ENCODE measurements at places on chromosomes 2 and 18.

DNA sequence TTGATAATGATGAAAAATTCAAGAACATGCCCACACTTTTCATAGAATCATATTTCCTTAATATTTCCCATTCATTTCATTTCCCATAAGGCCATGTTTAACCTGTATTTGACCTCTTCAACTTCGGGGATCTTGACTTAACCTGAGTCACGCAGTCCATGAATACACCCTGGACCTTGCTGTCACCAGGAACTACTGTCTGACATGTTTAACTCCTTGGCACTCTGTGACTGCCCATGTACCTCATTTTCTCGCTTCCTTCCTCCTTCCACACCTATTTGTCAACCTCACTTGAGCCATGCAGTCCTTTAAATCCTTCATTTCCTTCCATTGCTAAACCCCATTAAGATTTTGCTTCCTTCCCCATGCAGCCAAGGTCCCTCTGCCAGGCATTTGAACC lies 16.3 kb downstream of the ABCB11 start:
- DNase-seq, result no peak

GRCh38 chr2:176854062-176854461 lies 358.5 kb upstream of the HNRNPA3 start:
- no peak for DNase-seq

- DNase-seq, result no peak
Measured at GRCh38 chr2:57981083-57981768, 65.4 kb upstream of the VRK2 start.

- DNase-seq, result no peak
Measured at GRCh38 chr2:50922506-50922905, 109.4 kb downstream of the NRXN1 start.

- peak; percentile 97 for DNase-seq
Measured at GRCh38 chr2:26847655-26848335, at the start of gene DPYSL5. Gene DPYSL5, plus strand, starts transcription at chr2:26848132. Its CDS starts 50,368 bp downstream, at chr2:26898500.

DNA sequence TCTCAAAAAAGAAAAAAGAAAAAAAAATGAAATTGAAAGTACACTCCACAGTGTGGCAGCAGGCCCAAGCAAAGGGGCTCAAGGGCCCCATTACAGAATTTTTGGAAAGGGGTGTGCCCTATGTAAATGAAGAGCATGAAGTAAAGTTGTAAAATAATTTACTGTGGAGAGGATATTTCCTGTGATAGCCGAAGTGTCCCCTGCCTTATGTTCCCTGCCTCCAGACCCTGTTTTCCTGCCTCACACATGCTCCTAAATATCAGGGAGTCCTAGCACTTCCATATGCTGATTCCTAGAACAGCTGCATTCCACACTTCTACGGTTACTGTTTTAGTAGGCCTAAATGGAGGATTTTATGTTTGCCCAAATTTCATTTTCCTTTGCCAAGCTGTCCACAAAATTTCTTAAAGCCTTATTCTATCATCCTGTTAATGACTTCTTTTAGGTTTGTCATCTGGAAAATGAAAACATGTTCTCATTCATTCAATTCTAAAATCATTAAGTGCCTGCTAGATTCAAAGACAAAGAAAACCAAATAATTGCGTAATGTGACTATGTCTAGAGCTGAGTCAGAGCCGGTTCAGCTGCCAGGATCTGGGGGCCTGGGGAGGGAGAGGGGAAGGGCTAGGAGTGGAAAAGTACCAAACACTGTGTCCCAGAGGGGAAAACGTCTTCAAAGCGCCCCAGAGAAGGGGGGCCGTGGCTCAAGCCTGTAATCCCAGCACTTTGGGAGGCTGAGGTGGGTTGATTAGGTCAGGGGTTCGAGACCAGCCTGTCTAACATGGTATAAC lies 25.9 kb upstream of the IMPA2 start:
- DNase-seq, result peak; percentile 43

- DNase-seq, result no peak
Measured at GRCh38 chr18:22711192-22711685, 221.9 kb upstream of the RBBP8 start.

DNA sequence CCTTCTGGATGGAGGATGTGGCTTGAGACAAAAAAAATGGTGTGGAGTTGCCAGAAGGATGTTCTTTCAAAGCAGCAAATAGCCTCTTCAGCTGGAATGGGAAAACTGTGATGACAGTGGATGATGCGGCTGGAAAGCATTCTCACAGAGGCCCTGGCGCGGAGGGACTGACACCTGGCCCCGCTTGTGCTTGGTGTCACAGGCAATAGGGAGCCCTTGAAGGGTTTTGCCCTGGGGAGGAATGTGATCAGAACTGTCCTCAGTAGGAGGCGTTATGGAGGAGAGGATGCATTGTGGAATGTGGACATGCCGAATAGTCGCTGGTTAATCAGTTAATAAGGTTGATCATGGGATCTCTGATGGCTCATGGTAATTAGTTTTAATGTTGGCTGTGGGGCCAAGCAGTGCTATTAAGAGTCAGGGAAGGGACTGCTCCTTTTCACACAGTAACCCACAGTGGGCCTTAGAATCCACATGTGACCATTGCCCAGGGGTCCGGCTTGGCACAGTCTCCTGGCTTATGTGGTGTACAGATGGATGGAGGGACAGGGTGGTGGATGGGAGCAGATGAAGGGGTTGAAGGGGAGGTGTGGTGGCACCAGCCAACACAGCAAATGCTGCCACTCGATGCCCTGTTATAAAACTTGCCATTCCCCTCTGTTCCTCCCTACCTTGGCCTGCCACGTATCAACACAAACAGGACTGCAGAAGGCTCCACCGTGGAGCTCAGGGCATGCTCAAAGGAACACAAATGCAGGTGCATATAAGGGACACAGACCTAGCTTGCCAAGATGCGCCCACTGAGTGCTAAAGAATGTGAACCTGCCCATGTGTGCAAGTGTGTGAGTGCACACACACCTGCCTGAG lies 71.7 kb downstream of the CIB4 start:
- no peak for DNase-seq

- DNase-seq, result no peak
Measured at GRCh38 chr18:58590254-58590653, 38.6 kb downstream of the ALPK2 start.

GRCh38 chr2:217713395-217714286 lies 289.2 kb downstream of the TNS1 start:
- DNase-seq, result peak; percentile 94

DNA sequence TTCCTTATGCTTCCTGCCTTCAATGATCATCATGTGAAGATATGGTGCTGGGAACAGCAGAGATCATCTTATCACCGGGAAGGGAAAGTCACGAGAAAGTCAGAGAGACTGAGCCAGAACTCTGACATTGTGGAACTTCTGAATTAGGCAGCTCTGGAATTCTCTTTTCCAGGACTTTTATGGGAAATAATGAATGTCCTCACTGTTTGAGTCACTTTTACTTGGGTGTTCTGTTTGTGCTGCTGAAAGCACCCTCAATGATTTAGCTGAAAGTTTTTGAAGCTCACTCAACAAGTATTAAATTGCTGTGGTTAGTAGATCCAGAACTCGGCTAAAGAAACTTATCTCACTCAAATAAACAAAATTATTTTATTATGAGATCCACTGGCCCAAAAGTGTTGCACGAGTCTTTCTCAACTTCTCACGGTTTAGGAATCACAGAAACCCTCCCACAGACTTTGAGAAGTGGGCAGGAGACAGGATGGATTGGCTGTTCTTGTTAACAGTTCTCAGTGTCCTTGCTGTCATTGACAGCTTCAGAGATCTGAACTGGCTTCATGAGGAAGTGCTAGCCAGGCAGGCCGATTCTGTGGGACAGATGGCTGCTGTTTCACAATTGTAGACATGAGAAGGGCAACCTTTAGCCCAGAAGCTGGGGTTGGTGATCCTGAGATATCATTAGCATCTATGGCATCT lies 26.4 kb upstream of the ATRAID start:
- no peak for DNase-seq

DNA sequence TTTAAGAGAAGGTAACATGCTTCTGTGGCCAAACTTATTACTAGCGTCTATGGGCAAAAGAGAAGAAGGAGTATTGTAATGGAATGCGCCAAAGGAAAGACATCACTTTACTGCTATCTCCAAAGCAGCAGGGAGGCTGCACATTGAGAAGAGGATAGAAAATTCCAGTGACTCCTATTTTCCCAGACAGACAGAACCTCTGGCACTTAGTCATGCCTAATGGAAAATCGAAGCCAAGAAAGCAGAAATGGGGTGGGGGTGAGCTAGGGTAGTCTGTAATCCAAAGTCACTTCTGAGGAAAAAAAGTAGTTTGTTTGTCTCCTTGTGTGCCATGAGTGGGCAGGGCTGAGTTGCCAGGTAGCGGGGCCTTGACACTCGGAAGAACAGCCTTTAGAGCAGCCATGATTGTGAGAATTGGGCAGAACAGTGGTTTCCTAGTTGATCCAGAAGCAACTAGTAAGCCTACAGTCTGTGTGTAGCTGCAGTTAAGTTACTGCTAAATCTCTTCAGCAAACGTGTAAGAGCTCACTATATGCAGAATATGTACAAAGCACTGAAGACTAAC lies 79.4 kb upstream of the FOSL2 start:
- no peak for DNase-seq

DNA sequence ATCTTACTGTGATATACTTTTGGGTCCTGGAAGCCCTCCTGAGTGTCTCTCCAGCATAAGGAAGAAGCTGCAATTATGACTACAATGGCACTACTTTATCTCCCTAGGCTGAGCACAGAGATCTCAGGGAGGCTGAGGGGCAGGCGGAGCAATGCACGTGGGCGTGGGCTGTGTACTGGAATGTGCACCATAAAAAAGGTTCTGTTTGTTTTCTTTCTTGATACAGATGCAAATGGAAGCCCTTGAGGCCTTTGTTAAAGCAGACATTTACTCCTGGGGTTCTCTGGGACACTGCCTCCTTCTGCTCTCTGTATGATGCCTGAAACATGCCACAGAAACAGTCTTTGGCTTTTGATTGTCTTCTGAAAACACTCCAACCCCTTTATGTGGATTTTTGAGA lies 79.1 kb upstream of the DLX2 start:
- DNase-seq, result no peak

DNA sequence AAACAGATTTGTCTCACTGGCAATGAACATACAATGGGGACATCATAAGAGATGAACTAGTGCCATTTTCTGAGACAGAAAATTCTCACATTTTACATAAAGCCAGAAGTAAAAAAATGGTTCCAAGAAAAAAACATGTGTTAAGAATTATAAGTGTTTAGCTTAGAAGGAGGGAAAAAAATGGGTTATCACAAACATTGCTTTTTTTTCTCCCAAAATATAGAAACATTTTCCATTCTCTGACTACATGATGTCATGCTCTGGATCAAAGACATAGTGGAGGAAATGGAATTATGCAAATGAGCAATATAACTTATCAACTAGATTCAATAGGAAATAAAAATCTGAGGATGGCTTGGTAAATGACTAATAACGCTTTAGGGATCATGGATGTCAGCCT lies 49.8 kb downstream of the SPATS2L start:
- no peak for DNase-seq
